Left hindlimb (tissue), 1 donor: ENCODE measurements at places on chromosomes 16 and 17.

DNA sequence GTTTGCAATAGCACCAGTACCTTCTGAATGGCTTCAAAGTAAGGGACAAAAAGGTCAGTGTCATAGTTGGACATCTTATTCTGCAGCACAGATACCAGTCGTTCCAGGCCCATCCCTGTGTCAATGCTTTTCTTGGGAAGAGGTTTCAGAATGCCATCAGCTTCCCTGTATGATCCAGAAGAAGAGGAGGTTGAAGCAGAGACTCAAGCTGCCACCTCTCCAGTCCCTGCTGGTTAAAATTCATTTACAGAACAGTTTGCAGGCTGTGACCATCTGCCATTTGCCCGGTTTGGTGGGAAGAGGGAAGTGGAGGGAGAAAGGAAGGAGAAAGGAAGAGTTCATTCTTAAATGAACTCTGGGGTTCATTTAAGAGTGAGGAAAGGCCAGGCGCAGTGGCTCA lies 18.4 kb upstream of the EXOSC6 start:
- DNase-seq, result no peak

GRCh38 chr17:31857920-31858641 lies 963 bp downstream of the COPRS start:
- DNase-seq, result no peak

DNA sequence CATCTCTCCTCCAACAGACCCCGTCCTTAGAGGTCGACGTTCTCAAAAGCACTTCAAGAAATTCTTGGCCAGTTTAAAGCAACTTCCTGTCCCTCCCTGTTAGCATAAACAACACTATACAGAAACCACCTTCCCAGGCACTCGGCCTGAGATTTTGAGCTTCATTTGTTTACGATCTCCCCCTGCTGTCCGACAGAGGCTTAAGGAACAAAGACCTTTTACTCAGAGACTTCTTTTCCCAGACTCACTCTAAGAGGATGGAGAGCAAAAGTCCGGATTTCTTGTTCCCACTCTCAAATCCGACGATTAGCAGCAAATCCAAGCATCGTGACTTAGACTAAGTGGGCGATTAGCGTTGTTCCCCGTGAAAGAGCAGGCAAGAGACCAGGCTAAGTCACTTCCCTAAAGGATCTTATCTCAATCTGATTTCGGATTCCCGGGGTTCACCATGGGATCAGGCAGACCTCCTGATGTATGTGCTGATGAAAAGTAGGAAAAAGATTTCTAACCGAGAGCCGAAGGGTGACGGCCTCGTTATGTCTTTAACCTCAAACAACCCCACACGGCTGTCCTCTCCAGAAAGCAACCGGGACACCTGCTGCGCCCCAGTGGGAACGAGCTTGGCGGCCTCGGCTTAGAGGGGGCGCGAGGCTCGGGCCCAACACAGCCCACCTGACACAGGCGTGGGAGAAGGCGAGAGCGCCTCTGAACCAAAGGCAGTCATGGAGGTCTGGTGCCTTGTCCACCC lies 598 bp downstream of the INPP5K start:
- peak; percentile 78 for DNase-seq

GRCh38 chr16:1900452-1900774 lies 17.8 kb downstream of the HS3ST6 start:
- DNase-seq, result no peak

- DNase-seq, result no peak
These were observed 6.2 kb downstream of the REXO5 start for GRCh38 chr16:20812510-20812909.

DNA sequence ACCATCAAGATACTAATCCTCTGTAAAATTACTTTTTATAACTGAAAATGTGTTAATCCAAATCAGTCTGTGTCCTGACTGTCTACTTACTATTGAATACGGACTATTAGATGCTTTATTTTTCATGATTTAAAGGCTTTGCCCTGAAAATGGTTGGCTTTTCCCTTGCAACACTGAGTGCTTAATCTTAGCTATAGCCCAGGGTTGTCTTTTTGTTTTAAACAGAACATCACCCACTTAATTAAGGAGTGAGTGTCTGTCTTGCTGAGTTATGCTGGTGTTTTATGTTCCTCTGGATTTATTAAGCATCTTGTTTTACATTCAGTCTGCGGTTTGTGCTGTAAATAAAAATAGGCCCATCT lies 11.0 kb downstream of the FTO start:
- no peak for DNase-seq

DNA sequence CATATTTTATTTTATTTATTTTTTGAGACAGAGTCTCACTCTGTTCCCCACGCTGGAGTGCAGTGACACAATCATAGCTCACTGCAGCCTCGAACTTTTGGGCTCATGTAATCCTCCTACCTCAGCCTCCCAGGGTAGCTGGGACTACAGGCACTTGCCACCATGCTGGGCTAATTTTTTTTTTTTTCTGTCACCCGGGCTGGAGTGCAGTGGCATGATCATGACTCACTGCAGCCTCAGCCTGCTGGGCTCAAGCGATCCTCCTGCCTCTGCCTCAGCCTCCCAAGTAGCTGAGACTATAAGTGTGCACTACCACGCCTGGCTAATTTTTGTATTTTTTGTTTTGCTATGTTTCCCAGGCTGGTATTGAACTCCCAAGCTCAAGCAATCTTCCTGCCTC lies 17.1 kb downstream of the UNC45B start:
- no peak for DNase-seq

- no peak for DNase-seq
These were observed 10.9 kb downstream of the HSPB9 start for GRCh38 chr17:42133461-42134041.

DNA sequence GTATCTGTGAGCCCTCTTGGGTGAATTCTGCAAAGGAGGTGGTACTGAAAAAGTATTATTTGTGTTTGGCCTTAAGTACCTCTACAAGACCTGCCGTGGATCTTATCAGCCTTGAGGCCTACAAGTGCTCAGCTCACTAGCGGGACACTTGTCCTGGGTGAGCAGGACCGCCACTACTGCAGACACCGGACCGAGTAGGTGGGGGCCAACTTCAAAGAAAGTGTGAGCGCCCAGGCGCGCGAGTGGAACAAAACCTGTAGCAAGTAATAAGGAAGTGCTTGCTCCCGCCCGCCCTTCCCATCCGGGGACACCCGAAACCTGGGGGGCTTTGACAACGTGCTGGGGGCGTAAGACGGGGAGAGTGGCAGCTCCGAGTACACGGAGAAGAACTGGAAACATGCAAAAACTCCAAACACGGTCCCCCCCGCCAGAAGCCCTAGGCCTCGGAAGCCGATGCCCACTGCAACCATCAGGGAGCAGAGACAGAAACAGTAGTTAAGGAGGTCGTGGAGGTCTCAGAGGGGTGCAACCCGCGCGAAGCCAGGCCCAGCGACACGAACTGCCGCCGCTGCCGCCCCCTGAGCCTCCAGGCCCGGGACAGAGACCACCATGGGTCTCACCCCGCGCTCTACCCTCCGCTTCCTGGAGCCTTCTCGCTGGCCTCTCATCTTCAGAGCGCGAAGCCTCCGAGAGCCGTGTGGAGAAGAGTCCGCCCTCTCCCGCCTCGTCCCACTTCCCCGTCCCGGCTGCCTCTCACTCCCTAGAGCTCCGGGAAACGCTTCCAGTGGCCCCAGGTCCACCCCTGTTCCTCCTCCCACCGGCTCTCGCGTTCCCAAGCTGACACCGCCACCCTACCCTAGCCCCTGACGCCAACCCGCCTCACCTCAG lies 537 bp downstream of the CNOT1 start:
- peak; percentile 64 for DNase-seq

GRCh38 chr16:53936052-53936451 lies 232.1 kb downstream of the FTO start:
- DNase-seq, result no peak

DNA sequence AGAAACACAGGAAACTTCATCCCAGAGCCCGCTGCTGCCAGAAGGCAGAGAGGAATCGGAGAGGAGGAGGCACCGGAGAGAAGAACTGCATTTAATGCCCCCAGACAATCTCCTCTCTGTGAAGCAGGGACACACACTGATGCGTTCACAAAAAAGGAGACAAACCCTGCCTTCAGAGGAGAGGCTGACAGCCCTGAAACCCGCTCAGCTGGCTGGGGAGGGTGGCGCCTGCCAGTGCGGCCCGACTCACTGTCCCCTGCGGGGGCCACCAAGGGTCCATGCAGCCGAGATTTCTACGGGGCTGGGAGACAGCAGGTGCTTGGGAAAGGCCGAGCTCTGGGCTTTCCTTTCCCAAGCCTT lies 21.9 kb upstream of the CACNG1 start:
- DNase-seq, result no peak

- DNase-seq, result no peak
These were observed 14.5 kb upstream of the FOXF1 start for GRCh38 chr16:86495756-86496261.
